ENCODE measurements at places on chromosomes 7 and 10.

GRCh38 chr7:129412501-129412900 lies 21.7 kb upstream of the STRIP2 start:
- DNase-seq: no peak

DNA sequence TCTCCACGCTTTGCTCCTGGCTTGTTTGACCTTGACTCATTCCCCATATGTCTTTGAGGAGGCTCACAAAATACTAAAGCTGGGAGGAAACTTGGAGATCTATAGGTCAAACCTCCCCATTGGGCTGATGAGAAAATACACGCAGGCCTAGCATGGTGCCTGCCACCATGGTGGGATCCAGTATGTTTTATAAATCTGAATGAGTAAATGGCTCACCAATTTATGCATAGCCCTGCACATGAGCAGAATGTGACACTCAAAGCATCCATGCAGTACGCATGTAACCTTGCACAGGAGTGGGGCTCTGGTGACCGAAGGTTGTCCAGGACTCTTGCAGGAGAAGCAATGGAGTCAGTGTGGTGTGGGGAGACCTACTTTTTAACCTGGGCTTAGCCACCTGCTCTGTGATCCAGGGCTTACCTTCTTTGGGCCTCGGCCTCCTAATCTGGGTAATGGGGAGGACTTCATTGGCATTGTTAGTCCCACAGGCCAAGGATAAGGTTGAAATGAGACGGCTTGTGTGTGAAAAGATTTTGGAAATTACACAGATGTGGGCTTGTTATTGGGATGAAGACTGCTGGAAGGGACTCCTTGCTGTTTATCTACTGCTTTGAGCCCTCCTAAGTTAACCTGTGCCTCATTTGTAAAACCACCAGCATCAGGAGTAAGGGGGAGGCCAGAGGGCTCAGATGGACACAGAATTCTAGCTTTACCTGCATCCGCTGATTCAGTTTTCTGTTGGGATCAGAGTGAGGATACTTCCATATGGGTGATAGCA lies 58.4 kb downstream of the ADCYAP1R1 start:
- no peak for DNase-seq

GRCh38 chr7:24297362-24297761 lies 13.4 kb downstream of the NPY start:
- no peak for DNase-seq

- no peak for DNase-seq
Observed at GRCh38 chr7:114650491-114650890, 235.9 kb downstream of the FOXP2 start.

GRCh38 chr10:12826800-12827372 lies 174.6 kb downstream of the CCDC3 start:
- no peak for DNase-seq

DNA sequence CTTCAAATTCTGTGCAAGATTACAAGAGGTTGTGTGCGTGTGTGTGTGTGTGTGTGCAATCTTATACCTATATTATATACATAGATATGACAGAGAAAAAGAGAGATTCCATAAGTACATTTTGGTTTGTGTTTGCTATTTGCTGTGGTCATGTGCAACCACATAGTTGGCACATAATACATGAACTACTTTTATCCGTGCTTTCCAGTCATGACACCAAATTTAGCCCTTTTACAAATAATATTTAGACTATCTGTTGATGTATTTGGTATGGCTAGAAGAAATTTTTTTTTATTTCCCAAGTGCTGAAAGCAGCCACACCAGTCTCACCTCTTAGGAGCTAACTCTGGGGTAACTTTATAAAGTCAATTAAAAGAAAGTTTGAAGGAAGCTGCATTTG lies 63.5 kb upstream of the EGFR start:
- DNase-seq: peak; percentile 58

DNA sequence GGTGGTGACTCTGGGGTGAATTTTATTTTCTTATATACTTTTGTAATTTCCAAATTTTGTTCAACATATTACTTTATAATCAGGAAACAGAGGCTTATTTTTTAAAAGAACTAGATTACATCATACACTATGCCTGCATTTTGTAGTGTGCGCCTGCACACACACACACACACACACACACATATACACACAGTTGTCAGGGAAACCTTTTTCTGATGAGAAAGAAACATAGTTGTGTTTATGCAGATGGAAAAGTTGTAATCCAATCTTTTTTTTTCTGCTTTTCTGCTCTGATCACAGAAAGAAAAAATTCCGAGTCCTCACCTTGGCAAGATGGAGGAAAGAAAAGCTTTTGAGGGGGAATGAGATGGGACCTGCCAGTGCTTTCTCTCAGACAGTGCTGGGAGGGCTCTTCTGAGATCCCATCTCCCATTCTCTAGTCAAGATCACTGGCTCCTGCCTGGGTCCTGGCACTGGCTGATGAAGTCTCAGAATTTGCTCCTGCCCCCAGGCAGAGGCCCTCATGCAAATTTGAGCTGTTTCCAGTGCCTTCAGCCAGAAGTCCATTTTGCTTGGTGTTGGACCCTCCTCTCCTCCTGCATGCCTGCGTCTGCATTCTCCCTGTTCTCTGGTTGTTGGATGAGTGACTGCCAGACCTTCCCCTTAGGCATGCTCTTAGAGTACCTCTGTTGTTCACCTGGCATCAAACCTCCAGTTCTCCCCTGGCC lies 59.7 kb downstream of the TLL2 start:
- DNase-seq: no peak

GRCh38 chr10:45373576-45374349 lies at the start of gene ALOX5:
TSS of gene ALOX5 (plus strand) at chr10:45374216. CDS start at chr10:45374280, 64 bp downstream.
- no peak for DNase-seq

- peak; percentile 73 for DNase-seq
Observed at GRCh38 chr10:60282771-60283353, 106.8 kb downstream of the ANK3 start.

- DNase-seq: no peak
Observed at GRCh38 chr10:75272094-75272493, 36.3 kb upstream of the COMTD1 start.

DNA sequence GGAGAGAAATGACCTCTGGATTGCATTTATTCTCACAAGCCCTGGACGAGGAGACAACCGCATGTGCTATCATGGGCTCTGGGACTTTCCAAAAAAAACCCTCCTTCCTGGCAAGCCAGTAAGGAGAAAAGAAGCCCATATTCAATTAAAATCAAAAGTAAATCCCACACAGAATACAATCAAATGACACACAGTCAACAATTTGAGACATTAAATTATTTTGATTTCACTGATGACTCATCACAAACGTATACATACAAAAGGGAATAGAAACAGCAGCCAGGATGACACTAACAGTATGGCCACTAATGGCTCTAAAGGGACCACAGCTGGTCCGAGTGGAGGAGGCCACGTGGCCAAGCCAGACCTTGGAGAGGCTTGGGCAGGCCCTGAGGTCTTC lies 24.9 kb downstream of the LRRC20 start:
- no peak for DNase-seq

GRCh38 chr10:72170263-72170662 lies 45.5 kb upstream of the ANAPC16 start:
- DNase-seq: no peak

GRCh38 chr10:89301721-89302445 lies at the start of gene IFIT2:
TSS of gene IFIT2 (plus strand) at chr10:89302046. CDS start at chr10:89302124, 78 bp downstream.
- DNase-seq: peak; percentile 92

- DNase-seq: no peak
Observed at GRCh38 chr10:126243306-126243705, 145.0 kb downstream of the ADAM12 start.

DNA sequence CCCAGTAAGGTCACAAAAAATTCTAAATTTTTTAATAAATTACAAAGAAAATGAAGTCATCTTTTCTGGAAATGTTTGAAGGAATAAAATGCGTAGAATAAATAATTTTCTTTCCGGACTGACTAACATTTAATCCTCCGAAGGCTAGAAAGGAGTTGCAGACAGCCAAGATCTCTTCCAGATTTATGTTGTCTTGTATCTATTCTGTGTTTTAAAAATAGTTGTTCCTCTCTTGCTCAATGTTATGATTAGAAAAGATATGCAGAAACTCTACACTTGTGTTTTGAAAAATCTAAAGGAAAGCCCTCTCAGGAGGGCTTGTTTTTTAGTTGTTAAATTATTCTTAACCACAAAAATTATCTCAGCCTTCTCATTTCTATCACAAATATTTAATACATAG lies 70.7 kb downstream of the MACC1 start:
- peak; percentile 14 for DNase-seq

DNA sequence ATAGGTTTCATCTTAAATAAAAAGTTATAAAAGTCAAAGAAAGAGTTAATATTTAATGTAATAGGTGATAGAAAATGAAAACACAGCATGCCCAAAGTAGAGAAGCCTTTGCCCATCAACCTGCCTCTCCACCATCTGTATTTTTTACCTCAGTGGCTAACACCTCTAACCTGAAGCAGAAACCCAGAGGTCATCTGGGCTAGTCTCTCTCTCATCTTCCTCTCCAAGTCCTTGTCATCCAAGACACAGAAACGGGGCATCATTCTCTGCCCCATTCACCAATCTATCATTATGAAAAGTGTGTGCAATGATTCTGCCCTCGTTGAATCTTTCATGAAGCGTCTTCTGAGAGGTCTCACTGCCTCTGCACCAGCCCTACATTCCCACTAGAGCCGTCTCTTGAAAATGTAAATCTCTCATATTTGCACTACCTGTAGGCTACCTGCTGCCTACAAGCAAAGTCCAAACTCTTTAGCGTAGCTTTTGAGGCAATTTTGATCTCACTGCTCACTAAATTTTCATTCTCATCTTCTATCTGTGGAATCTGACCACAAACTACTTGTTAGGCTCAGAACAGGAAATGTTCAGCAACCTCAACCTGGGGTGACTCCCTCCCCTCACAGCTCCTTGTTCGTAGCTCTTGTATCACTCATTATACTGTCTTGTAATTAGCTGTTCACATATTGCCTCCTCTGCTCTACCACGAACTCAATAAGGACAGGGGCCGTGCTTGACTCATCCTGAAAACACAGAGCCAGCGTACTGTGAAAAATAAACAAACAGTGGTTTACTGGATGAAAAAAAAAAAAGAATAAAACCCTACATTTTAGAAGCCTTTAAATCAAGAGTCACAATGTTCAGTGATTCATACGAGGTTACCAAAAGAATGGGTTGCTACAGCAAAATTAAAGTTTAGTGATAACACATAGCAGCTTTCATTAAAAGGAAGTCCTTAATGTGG lies 83.1 kb downstream of the CTNNA3 start:
- no peak for DNase-seq

DNA sequence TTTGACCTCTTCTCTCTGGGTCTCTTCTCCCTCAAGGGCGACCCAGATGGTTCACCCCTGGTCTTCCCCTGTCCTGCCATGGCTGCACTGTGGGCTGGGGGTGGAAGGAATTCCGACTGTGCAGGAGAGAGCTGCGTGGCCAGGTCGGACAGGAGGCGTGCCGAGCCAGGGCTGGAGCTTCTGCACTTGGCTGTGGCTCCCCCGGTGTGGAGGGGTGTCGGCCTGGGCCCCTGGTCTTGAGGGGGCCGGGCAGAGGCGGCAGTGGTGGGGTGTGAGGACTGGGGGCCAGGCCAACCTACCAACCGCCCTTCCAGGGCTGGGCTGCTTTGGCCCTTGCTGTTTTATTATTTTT lies 74.9 kb upstream of the SHH start:
- no peak for DNase-seq

- DNase-seq: peak; percentile 79
Observed at GRCh38 chr7:42876182-42877068, 35.4 kb downstream of the C7orf25 start.

DNA sequence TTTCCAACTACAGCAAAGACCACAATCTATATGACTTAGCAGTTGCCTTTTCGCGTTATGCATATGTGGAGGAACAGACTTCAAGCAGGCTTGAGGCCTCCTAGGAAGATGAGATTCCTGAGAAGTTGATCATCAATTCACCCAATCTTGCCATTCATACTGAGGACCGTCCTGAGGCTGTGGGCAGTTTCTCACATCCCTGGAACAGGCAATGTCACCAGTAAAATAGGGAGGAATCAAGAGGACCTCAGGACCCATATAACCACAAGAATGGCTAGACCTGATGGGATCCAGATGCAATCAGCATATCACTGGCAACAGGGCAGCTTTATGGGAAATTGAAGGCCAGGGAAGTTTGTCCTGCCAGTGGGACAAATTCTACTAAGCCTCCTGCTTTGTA lies 17.3 kb downstream of the KDM7A start:
- DNase-seq: no peak

- no peak for DNase-seq
Observed at GRCh38 chr7:39186671-39187070, 209.0 kb downstream of the POU6F2 start.

GRCh38 chr10:128950916-128951275 lies 516.1 kb upstream of the MGMT start:
- DNase-seq: no peak

DNA sequence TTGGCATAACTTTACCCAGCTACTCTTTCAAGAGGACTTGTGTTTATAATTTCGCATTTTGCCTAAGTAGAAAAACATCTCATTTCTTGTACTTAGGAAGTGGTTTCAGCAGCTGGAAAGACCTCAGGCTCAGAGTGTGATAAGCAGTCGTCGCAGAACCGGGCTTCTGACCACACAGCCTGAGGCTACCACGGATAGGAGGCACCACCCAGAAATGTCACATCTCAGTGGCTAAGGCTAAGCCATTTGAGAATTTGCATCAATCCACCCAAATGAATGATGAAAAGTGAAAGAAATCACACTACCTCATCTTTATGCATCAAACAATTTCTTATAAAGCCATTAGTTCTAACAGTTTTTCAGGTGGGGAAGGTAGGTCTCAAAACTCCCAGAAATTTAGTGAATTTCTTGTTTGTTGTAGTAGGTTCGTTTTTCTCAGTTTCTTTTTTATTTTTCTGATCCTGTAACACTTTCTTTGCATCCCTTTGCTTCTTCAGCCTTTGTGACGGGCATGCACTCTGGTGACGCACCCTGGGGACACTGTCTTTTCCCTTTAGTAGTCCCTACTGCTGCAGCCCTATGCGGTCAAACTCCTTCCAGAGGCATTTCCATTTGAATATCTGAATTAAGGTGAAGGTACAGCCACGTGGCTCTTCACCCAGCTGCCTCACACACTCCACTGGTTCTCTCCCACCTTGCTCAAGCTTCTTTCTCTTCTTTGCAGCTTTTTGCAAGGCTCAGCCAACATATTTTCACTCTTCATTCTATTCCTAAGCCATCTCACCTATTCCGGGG lies 68.5 kb downstream of the MAP3K8 start:
- DNase-seq: peak; percentile 16

DNA sequence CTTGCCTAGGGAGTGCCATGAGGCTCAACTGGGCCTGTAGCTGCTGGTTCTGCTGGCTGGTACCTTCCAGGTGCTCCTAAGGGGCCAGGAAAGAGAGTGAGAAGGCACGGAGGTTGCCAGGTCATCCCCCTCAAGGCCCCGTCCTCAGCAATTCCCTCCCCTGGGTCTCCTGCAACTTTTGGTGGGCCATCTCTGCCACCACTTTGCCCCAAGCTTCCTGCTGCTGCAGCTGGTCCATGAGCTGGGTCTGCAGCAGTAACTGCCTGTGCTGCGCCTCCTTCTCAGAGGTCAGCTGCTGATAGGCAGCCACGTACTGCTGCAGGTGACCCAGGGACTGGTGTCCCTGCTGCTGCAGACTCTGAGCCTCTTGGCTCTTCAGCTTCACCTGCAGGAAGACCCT lies 17.3 kb upstream of the MTPAP start:
- no peak for DNase-seq
